ENCODE measurements at places on chromosomes 7 and 10.

DNA sequence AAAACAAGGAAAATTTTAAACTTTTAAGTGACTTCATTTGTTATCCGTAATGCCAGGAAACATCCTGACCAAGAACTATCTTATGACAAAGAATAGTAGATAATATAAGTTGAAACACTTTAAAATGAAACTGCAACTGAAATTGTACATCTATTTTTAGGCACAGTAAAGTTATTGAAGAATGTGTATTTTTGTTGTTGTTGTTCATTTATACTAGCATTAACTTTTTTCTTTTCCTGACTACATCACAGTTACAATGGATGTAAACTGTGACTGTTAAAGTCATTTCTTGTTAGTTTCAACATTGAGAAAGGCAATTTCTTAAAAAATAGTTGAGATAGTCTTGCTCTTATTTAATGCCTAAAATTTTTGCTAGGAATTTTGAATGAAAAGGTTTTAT lies 2.6 kb downstream of the CPED1 start:
- DNase-seq: no peak

GRCh38 chr7:99453105-99453504 lies 12.9 kb downstream of the ATP5MF start:
- DNase-seq: no peak

GRCh38 chr7:50362712-50363282 lies 58.3 kb downstream of the IKZF1 start:
- DNase-seq: no peak

DNA sequence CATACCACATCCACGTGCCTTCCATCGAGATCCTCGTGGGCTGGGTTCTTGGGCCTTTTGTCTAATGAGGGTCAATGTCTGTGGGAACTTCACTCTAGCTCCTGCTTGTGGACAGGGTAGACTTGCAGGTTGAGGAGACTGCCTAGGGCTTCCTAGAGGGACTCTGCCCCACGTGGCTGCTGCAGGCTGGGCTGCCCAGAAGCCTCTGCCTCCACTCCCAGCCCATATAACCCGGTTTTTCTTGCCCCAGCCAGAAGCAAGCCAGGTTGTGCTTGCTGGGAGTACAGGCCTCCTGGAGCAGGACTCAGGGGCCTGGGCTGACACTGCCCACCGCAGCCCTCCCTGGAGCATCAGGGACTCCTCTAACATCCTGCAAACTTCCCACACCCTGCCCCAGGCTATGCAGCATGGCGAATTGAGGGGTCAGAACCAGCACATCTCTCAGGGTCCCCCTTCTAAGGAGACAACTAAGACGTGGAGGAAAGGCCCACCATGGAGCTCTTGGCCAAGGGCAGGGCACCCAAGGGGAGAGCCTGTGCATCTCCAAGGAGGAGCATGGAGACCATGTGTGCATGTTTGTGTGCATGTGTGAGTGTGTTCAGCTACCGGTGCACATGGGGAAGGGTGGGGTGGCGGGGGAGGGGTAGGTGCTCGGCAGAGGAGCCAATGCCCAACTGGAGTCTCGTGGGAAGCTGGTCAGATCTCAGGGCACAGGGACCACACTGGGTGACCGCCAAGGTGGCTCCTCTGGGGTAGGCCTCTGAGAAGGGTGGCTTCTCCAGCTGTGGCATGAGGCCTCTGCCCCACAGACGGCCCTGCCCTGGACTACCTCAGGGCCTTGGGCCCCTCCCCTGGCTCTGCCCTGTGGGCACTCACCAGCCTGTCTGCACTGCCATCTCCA lies 62.6 kb downstream of the RASGEF1A start:
- no peak for DNase-seq

- DNase-seq: no peak
Measured at GRCh38 chr7:140591180-140591902, 49.3 kb downstream of the DENND2A start.

Data from NCI-H1105 (cell line).